Left renal pelvis (tissue), 4 donors: ENCODE measurements at places on chromosomes 12 and 14.

- no peak for DNase-seq
Measured at GRCh38 chr12:89697296-89697695, 11.3 kb downstream of the ATP2B1 start.

DNA sequence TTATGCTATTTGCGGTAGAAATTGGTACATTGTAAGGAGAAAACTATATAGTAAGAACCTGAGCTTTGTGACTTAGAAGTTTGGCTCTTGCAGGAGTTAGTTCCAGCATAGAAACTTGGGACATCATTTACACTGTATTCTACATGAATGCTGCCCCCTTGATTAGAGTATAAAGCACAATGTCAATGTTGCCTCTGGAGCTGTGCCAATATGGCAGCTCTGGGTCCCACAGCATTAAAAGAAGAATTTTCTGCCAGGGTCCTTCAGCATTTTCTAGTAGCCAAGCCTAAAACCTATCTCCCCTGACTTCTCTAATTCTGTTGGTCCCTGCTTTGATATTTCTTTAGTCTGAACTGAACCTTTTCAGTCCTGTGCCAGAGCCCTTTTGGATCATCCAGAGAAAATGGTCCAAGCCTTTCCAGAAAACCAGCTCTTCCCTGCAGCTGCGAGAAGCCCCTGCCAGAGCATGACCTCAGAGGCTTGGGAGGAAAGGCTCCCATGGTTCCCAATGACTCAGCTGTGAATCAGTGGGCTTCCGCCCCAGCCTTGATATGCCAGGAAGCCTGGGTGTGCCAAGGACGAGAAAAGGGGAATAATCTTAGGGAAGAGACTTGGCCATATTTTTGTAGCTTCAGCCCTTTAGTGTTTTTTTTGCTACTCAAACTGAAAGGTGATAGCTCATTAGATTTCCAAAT, 43.2 kb downstream of the PLEKHG7 start:
- DNase-seq, result no peak

GRCh38 chr12:104352106-104352713, 48.7 kb downstream of the EID3 start:
- DNase-seq, result no peak

DNA sequence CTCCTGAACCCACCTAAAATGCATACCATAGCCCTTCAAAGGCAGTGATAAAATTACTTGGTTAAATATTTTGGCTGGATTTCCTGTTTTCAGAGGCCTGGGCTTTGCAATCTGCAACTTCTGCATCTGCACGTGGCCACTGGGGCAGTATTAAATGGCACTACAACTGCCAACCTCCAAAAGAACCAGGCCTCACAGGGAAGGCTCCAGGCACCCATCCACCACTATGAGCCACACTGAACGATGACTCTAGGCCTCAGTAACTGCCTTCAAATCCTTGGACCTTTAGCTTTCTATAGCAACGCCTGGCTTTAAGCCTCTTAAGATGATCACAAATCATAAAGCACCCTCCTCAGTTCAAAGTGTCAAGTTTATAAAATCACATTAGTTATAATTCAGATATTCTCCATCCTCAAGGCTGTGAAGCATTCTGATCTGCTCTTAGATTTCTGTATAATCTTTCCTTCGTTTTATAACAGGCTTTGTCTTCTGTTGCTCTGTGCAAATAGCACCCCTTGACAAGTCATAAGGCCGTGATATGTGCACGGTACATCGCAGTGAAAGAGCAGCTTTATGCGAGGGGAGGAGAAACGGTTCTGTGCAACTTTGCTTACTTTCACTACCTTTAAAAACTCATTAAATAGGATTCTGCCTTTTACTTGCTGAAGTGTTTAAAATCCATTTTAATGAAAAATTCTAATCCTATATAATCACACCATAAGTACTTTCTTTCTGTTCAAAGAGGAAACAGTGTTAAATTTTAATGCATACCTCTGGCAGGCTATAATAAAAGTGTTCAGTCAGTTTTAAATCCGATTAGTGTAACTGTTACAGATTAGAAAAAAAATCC, 196.4 kb upstream of the G2E3 start:
- DNase-seq, result no peak

GRCh38 chr14:32050878-32051277, 26.2 kb upstream of the ARHGAP5 start:
- DNase-seq, result no peak

DNA sequence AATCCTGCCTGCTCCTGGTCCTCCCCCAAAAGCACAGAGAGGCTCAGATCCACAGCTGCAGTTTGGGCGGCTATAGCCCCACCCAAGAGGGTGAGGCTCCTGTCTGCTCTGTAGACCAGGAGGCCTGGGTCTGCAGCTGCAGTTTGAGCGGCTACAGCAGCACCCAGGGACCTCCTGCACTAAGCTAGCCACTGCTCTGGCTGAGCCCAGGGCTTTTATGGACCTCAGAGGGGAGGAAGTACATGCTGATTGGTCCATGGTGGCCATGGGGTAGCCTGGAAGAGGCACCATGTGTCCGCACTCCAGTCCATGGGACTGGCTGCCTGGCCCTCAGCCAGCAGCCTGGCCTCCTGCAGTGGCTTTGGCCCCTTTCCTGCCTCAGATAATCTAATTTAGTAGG, 49.6 kb upstream of the GSC start:
- no peak for DNase-seq

- no peak for DNase-seq
Measured at GRCh38 chr12:53495903-53496751, 3.1 kb downstream of the MAP3K12 start.

- no peak for DNase-seq
Measured at GRCh38 chr12:80636832-80637231, 70.6 kb upstream of the MYF6 start.

DNA sequence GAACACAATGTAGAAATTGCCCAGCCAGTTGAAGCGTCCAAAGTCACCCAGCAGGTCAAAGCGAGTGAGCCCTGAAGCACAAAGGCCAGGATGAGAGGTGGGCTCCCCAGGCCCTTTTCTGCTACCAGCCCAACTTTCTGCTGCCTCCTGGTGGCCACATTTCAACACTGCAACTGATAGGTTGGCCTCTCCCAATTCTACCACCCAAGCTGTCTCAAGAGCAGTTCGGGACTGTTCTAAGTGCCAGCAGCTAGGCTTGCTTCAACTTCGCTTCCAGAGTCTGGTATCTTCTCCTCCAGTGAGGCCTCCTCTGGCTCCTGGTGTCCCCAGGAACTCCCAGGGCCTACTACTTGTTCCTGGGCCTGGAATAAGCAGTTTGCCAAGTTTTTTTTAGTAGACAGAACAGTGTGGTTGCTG, 3.4 kb upstream of the DHH start:
- DNase-seq, result no peak

DNA sequence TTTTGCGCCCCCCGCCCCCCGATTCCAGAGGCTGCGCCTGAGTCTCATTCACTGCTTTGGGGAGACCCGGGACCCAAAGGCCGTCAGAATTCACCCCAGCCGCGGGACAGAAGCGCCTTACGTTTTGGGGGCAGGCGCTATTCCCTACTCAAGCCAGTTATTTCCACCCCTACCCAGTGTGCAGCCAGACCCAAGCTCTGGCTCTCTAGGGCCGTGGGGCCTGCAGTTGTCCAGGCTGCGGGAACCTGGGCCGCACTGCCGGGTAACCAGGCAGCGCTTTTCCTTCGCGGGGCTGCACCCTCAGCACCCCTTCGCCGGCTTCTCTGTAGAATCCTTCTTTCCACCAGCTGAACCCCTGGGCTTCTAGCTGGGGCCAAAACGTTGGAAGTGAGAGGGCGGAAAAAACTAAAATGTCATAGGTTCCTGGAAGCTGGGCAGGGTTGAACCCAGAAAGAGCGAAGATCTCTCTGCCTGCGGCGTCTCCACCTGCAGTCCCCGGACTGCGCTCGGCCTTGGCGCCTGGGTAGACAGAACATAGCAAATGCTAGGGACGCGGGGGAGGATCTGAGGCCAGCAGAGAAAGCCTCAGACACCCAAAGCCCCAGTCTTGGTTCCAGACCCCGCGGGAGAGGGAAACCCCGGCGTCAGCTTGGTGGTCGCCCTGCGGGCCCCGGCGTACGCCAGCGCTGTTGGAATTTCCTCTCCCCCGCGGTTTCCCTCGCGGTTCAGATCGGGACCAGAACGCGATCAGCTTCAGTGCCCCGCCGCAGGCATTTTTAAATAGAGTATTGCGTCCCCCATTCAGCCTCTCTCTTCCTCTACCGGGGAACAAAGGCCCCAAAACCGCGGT, 18.3 kb downstream of the TBX3 start:
- no peak for DNase-seq
